ENCODE measurements at places on chromosomes 12 and 14.

DNA sequence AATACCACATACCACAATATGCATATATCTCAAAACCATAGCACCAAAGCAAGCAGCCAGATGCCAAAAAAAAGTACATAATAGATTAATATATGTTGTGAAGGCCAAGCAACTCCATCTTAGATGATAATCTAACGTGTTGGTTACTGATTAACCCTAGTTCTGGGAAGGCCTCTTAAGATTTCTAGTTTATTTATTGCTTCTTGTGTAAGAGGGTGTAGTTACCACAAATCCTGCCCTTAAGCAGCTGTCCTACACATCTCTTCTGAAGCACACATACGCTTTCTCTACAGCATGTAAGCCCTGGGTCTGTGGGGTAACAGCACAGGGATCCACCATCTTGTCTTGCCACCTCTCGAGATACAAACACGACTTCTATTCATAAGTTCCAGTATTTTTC lies 236.8 kb upstream of the AVPR1A start:
- DNase-seq: no peak

DNA sequence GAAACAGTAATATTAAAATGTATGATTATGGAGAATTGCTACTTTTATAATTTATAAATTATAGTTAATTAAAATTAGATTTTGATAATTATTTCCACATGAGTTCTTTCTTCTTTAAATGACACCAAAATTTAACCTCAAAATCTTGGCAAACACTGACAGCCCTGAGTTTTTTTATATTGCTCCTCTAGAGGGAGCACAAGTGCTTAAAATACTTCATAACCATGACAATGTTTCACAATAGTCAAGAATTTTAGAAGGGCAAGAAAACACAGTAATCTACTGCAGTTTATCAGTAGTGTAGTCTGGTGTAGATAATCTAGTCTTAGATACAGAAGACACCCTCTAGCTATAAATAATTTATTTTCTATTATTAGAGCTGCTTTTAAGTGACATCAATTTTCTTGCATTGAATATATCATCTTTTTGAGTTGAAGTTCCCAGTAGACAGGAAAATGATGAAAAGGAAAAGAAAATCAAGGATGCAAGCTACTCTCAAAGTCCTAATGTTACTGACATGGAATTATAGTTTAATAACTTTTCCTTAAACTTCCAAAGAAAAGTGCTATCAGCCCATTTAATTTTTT lies 14.3 kb upstream of the PTGER2 start:
- no peak for DNase-seq

DNA sequence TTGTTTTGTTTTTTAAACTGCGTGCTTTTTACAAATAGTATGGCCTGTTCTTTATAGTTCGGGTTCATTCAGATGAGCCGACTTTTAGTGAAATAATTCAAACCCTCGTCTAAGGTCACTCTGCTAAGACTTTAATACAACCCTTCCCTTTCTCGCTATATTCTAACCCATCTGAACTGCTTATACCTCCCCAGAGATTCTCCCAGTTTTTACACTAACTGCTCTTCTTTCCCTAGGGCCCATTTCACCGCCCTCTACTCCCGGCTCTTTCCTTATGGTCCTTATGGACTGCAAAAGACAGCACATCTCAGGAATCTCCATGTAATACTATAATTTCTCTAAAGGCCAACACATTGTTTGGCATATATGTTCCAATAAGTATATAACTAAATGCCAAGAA lies 2.1 kb downstream of the MAPK1IP1L start:
- DNase-seq: no peak

GRCh38 chr12:108315486-108316105 lies 23.5 kb downstream of the CMKLR1 start:
- DNase-seq: no peak

DNA sequence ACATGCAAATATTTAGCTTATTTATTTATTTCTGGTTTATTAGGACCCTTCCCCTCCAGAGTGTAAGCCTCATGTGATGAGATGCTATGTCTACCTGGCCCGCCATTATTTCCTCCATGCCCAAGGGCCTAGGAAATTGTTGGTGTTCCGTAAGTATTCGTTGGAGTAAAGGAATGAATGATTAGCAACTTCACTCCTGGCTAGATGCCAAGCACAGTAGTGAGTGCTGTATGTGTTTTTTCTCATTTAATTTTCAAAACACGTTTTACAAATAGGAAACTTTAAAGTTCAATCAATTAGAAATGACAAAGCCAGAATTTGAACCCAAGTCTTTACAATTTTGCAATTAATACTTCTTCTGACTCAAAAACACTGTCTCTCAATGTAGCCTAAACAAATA lies 253.8 kb downstream of the BCAT1 start:
- no peak for DNase-seq

GRCh38 chr12:121974026-121974985 lies 47.4 kb upstream of the BCL7A start:
- DNase-seq: no peak

- no peak for DNase-seq
Observed at GRCh38 chr12:98469109-98469508, 46.3 kb upstream of the TMPO start.

DNA sequence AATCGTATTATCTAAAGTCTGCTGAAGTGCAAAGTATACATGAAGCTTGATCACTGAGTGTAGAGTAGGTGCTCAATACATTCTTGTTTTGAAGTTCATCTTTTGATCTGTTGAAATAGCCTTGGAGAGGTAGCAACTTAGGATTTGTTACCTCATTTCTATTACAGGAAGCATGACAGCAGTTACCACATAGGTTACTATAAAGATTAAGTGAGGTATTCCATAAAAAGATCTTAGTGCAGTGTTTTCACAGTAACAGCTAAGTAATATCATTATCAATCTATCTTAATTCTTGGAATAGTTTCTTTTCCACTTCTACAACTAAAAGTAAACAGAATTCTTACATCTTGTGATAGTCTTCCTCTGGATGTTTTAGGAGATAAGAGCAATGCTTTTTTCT lies 50.9 kb downstream of the BTBD7 start:
- DNase-seq: no peak

All from SW 1271 (cell line).